ENCODE measurements at places on chromosomes 6 and 20. TPM values are rescaled to one million over a fixed set of nuclear protein-coding genes. Genes with fewer than 3 reads are reported as not detected.

GRCh38 chr6:138514860-138515540, 15.7 kb upstream of the NHSL1 start:
- DNase-seq: no peak

GTF3C6 gene
- 8.1 TPM for total RNA-seq

DNA sequence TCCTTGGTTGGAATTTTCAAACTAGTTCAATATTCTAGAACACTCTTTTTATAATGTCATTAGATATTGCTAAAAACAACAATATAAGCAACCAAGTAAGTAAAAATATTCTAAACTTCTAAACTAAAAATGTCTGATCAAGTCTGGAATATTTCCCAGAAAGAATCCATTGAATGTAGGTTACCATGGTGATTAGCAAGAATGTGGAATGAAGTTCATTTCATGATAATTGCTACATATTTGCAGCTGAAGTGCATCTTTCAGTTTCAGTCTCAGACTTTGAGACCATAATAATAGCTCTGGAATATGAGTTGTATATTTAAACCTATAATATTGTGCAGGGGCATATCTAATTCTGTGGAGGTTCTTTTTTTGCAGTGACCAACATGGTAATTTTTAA, 61.0 kb upstream of the NKAIN2 start:
- DNase-seq: no peak

DNA sequence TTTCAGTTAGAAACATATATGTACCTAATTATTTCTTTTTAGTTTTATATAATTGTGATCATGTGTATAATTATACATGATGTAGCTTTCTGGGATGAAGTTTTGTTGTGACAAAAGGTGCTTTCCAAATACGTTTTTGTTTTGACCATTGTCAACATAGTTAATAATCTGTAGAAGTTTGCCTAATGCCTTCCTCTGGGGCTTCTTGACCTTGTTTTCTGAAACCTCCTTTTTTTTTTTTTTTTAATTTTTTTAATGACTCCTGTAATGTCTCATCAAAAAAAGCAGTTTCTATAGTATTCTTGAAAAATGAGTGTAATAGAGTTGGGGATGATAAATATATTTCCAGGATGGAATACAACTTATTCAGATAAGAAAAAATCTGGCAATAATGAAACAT, 434.7 kb upstream of the SOX4 start:
- DNase-seq: no peak

GRCh38 chr6:43873806-43874714, 104.0 kb downstream of the VEGFA start:
- no peak for DNase-seq

PLN gene
- total RNA-seq: not detected

- no peak for DNase-seq
Measured at GRCh38 chr6:8624665-8625064, 189.3 kb upstream of the SLC35B3 start.
